ENCODE measurements at places on chromosomes 1 and 21.

GRCh38 chr1:183572721-183573120 lies 17.5 kb downstream of the NCF2 start:
- DNase-seq = no peak

GRCh38 chr1:178870944-178871343 lies at the start of gene ANGPTL1:
Gene ANGPTL1 (minus strand): TSS chr1:178871077. CDS start chr1:178865776, 5,301 bp downstream.
- no peak for DNase-seq

DNA sequence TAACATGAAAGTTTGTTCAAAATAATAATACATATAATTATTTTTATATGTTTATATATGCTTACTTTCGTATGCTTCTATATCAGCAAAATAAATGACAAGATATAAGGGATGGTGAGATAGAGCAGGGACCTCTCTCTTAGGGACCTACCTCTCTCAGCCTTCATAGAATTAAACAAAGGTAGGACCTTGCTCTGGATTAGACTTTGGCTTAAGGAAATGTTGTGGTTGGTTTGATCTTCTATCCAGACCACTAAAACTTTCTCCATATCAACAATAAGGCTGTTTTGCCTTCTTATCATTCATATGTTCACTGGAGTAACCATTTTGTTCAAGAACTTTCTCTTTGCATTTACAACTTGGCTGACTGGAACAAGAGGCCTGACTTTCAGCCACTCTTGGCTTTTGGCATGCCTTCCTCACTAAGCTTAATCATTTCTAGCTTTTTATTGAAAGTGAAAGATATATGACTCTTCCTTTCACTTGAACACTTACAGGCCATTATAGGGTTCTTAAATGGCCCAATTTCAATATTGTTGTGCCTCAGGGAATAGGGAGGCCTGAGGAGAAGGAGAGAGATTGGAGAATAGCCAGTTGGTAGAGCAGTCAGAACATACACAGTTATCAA lies 14.4 kb downstream of the FRRS1 start:
- DNase-seq = no peak

GRCh38 chr21:33109574-33110339 lies 39.8 kb downstream of the OLIG1 start:
- DNase-seq = no peak

DNA sequence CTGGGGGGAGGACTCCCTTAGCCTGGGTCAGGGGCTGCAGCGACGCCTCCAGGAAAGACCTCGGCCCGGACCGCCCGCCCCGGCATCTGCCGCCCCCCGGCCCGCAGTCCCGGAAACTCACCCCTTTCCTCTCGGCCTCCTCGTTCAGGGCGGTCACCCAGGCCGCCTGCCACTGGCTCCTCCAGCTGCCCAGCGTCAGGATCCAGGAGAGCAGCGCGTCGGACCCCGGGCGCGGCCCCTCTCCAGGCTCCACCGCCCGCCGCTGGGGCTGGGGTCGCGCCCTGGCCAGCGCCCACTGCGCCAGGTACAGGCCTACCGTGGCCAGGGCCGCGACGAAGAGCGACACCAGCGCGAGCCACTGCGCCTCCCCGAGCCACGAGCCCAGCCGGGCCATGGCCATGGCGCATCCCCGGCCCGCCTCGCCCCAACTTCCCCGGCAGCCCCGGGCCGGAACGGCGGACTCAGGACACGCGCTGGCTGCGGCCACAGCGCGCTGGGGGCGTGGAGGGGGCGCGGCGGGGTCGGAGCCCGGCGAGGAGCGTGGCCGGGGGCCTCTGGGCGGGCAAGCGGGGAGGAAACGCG lies 478 bp downstream of the C2CD2 start:
- no peak for DNase-seq

All from stimulated activated CD4-positive, alpha-beta T cell treated with anti-CD3 and anti-CD28 coated beads, Interleukin-1b, Interleukin-23, amount 100 ng/mL, for 1 hour (primary cell).